ENCODE measurements at places on chromosomes 6 and 20.

DNA sequence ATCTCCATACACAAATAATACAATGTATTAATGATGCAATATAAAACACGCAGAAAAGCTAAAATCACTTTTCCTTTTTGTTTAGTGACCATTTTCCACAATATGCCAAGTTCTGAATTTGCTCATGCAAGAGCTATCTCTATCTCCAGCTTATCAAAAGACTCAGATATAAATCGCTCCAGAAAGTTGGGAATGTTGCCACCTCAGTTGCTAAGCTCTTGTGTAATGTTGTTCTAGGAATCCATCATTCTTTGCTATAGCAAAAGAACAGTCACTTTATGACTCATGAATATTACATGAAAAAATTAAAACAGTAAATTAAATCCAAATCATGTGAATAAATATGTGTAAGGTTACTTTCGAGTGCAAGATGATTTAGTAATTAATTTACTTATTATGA is 8.7 kb downstream of the PLAGL1 start:
- no peak for DNase-seq

- DNase-seq = no peak
Measured at GRCh38 chr20:58438970-58439808, 50.2 kb downstream of the VAPB start.

DNA sequence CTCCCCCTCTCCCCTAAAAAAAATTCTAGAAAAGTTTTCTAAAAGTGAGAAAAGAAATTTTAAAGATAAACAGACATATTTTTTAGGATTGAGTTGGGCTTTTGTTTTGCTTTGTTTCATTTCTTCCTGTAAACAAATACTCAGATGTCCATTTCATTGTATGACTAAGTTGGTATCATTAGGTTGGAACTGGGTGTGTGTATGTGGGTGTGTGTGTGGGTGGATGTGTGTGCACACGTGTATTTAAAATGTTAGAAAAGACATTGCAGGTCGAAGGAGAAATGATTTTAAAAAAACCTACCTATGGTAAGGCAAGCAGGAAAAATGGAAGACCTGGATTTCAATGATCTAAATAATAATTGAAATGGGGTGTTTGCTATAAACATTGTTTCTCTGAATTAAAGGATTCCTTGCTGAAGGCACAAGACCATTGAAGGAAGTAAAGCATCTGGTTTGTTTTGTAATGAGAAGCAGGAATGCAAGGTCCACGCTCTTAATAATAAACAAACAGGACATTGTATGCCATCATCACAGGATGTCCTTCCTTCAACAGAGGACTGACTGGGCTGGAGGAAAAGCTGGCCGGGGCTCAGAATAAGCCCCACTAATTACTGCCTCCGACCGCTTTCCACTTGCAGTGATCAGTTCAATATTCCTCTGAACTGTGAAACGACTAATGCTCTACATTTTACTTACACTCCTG is 996 bp upstream of the PRDM1 start:
- no peak for DNase-seq

DNA sequence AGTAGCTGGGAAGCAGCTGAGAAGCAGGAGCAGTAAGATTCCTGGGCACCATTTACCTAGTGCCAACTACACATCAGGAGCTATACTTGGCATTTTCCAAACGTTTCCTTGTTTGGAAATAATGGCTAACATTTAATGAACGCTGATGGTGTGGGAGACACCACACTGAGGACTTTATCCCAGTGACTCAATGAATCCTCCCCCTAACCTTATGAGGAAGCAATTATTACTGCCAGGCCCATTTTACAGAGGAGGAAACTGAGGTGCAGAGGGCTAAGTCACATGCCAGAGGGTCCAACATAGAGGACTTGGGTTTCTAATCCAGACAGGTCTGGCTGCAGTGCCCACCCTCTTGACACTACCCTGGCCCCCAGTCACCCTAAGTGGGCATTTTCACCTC is 6.1 kb downstream of the PTGIS start:
- no peak for DNase-seq

GRCh38 chr6:119205911-119206618 is 127.6 kb upstream of the FAM184A start:
- DNase-seq = no peak

DNA sequence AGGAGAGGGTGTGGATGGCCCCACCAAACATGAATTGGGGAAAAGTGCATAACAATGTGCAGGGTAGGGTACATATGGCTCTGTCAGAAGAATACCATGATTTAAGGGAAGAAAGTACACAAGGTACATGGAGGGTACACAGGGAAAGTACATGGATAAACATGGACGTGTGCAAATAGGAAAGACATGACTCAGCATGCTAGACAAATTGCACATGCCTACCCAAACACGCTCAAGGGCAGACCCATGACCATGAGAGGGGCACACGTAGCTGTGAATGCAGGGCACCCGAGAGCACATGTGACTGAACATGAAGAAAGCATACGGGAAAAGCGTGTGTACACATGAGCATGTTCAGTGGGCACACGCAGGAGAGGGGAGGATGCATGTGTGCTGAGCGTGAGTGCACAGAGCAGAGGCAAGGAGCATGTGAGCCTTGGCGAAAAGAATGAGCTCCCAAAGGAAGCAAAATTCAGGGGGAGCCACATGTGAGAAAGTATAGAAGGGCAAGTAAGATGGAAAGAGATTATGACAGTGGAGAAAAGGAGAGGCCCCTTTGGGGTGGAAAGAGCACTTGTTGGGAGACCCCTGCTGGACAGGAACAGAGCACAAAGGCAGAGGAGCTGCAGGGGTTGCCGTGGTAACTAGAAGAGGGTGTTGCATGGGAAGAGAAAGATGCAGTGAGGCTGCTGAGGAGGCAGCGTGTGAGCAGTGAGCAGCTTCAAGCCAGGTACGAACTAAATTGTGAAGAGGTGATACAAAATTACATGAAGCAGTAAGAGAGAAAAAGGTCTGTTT is 17.8 kb downstream of the OR2H2 start:
- no peak for DNase-seq

DNA sequence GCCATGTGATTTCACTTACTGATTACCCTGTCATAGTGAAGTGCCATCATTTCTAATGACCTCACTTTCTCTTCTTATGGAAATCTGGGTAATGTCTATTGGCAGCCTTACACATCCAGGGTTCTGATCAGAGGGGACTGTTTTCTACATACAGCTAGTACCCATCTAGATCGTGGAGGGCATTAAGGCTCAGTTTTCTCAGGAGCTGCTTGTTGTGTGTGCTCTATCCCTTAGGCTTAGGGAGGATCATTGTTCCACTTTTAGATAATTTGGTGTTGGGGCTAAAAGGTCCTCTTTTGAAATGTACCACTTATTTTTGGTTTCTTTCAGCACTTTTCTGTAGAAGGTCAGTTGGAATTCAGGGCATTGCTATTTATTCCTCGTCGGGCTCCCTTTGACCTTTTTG is 3.8 kb downstream of the HSP90AB1 start:
- no peak for DNase-seq

DNA sequence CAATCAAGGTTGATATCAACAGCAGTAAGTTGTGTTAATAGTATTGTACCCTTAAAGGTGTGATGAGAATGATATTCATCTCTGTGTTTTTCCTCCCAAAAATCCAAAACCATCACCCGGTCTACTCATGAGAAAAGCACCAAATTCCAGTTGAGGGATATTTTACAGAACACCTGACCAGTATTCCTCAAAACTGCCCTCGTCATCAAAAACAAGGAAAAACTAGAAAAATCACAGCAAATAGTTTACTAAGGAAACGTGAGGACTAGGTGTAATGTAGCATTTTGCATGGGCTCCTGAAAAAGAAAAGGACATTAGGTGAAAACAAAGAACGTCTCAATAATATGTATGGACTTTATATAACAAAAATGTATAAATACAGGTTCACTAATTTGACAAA is 394.4 kb upstream of the NRSN1 start:
- DNase-seq = no peak

GRCh38 chr6:43120944-43121913 is 45.1 kb downstream of the PTK7 start:
- no peak for DNase-seq

- DNase-seq = no peak
Measured at GRCh38 chr6:148824960-148825359, 78.1 kb downstream of the UST start.

DNA sequence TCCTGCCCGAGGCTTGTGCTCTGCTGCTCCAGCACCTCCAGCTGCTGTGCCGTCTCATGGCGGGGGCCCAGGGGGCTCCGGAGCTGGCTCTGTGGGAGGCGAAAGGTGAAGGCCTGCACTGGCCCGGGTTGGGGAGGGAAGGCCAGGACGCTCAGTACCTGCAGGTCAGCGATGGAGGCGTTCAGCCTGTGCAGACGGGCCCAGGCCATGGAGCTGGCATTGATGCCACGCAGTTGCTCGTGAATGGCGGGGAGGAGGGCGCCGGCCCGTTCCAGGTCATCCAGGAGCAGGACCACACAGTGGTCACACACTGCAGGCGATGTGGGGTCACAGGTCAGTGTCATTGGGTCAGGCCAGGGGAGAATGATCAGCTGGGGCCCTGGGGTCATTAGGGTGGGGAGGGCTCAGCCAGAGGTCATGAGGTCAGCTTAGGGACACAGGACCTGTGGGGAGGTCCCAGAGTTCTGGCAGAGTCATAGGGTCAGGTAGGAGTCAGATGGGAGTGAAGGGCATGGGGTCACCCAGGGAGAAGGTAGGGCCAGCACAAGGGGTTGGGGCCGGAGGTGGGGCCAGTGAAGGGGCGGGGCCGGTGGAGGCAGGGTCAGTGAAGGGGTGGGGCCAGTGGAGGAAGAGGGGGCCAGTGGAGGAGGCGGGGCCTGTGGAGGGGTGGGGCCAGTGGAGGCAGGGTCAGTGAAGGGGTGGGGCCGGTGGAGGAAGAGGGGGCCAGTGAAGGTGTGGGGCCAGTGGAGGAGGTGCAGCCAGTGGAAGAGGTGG is 18.0 kb downstream of the ADRM1 start:
- no peak for DNase-seq

GRCh38 chr6:149213829-149214228 is 103.7 kb upstream of the TAB2 start:
- DNase-seq = no peak

DNA sequence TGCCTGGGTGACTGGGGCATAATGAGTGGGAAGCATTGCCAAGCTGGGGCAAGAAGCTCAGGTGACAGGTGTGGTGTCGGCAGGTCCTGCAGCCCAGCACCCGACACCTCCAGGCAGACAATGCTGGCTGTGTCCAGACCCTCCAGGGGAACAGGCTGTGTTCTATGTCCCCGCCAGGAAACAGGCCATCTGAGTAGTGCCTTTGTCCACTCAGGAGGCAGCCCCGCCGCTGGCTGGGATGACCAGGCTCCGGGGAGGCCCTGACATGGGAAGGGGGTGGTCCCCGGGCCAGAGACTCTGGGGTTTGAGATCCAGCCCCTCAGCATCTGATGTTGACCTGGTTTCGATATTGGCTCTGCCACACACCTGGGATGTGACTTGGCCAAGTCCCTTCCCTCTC is 28.4 kb downstream of the SNPH start:
- DNase-seq = no peak

DNA sequence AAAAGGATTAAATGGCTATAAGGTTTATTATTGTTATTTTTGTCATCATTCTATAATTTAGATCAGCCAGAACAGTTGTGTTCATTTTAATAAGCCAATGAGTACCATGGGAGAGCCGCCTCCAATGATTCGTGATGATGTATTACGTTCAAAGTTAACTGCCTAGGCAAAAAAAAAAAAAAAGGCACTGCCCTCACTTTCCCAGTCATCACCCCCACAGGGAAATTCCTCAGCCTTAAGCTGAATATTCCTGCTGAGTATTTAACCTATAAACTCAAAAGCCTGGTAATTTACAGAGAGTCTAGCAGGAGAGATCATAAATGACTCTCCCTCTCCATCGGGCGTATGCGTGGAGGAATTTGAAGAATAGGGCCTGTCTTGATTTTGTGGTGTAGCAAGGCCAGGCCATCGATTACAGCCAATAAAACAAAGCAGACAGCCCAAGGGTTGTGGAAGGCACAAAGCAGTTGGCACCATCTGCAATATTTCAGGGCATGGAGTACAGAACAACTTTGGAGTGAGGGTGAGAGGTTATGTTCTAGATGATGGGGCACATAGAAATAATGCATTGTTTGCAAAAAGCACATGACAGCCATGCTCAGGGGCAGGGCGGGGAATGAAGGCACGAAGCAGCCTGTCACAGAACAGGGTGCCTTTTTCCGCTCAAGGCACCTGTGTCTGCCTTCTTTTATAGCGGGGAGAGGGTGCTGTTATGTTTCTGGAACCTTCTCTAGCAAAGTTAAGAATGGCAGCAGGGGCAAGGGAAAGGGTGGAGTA is 138.2 kb upstream of the DTNBP1 start:
- DNase-seq = no peak

- no peak for DNase-seq
Measured at GRCh38 chr20:18363708-18364107, 75.4 kb downstream of the ZNF133 start.

DNA sequence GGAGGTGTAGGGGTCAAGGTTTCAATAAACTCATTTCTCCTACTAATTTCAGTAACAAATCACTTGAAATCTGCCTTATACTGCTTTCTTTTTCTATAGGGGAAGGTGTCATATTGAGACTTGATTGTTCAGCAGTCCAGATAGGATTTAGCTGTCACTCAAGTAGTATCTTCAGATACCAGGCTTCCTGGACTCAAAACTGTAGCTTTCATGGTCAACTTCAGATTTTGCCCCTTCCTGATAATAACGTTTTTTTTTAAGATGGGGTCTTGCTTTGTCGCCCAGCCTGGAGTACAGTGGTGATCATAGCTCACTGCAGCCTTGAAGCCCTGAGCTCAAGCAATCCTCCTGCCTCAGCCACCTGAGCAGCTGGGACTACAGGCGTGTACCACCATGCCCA is 77.8 kb downstream of the JAG1 start:
- DNase-seq = no peak

DNA sequence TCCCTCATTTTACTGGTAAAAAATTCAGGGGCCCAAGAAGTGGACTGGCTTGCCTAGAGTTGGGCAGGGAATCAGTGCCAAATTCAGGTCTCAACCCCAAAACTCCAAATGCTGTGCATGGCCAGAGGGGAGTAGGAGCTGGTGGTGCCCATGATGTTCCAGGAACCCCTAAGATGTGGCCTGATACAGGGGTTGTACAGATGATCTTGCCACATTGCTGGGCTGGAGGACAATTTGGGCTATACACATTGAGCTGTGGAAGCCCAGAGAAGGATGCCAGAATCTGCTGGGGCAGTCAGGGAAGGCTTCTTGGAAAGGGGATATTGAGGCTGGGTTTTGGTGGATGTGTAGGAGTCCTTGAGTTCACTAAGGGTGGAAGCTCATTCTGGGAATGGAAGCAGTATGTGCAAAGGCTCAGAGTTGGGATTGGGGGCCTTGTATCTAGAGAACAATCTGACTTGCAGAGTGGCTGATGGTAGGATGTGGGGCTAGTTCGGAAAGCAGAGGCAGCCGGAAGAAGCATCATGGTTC is 38.0 kb upstream of the APCDD1L start:
- DNase-seq = no peak

DNA sequence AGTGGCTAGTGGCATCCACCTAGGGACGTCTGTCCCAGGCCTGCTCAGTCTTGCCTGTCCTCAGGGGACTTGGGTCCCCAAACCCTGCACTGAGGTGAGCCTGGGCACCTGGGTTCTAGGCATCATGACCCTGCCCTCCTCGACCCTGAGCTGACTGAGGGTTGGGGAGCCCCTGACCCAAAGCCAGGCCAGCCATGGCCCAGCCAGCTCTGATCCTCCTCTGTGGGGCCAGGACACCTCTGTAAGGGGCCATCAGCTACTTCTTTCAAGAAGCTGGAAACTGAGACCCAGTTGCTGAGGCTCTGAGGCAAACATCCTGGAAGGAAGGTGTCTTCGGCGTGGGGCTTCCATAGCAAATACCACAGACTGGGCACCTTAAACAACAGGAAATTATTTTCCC is 329.3 kb downstream of the QKI start:
- DNase-seq = no peak
